ENCODE measurements at places on chromosomes 5 and 9. TPM values are rescaled to one million over a fixed set of nuclear protein-coding genes. Genes with fewer than 3 reads are reported as not detected.

The LRRC70 gene
- 1.9 TPM for total RNA-seq

The GABRA6 gene
- total RNA-seq = not detected

The HAPLN1 gene
- total RNA-seq = 0.12 TPM

The ENC1 gene
- 5.0 TPM for total RNA-seq

The NXNL2 gene
- total RNA-seq = not detected

The PAIP1 gene
- total RNA-seq = 68.0 TPM

The ECPAS gene
- 75.5 TPM for total RNA-seq

The S100Z gene
- not detected for total RNA-seq

The SLC4A9 gene
- not detected for total RNA-seq

The GGTA1 gene
- total RNA-seq = 15.2 TPM
